ENCODE measurements at places on chromosomes 5 and 9. TPM values are rescaled to one million over a fixed set of nuclear protein-coding genes. Genes with fewer than 3 reads are reported as not detected.

Gene PLCXD3
- total RNA-seq = not detected

Gene SYK
- total RNA-seq = 6.1 TPM

GRCh38 chr5:92177926-92178487, 794.9 kb upstream of the ARRDC3 start:
- DNase-seq = no peak

- DNase-seq = no peak
Measured at GRCh38 chr5:42074353-42074752, 149.3 kb downstream of the FBXO4 start.

DNA sequence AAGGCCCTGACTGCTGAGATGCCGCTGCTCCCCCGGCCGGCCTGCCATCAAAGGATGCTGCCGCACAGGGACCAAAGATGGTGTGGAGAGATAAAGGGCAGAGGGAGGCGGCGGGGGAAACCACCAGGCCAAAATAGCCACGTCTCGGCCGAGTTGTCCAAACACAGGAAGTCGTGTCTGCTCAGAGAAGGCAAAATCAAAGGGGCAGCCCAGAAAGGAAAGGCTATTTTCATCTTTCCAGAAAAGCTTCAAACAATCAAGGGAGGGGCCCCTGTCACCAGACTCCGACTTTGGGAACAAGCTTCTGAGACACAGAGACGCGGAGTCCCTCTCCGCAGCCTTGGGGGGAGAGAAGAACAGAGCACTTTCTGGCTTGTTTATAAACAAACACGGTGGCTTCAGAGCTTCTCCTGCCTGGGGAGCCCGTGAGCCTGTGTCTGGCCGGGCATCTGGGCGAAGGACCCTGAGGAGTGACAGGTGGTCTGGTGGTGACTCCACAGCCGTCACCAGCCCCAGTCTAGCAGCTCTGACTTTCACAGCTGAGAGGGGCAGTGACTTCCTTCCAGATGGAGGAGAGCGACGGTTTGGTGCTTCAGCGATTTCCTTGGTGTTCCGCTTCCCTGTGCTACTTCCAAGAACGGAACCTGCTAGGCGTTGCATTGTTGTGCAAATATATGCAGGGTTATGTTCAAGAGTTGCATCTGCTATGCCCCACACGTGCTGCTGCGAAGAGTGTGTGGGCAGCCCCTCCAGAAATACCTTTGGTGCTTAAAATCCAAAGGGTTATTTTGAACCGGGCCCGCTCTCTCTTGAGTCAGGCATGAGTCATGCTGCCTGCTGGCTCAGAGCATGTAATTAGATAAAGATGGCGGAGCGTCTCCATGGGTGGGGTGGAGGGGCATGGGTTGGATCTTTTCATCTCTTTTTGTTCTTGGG, 24.0 kb downstream of the ADAMTSL2 start:
- no peak for DNase-seq
